ENCODE measurements at places on chromosomes 3 and 15. TPM values are rescaled to one million over a fixed set of nuclear protein-coding genes. Genes with fewer than 3 reads are reported as not detected.

DNA sequence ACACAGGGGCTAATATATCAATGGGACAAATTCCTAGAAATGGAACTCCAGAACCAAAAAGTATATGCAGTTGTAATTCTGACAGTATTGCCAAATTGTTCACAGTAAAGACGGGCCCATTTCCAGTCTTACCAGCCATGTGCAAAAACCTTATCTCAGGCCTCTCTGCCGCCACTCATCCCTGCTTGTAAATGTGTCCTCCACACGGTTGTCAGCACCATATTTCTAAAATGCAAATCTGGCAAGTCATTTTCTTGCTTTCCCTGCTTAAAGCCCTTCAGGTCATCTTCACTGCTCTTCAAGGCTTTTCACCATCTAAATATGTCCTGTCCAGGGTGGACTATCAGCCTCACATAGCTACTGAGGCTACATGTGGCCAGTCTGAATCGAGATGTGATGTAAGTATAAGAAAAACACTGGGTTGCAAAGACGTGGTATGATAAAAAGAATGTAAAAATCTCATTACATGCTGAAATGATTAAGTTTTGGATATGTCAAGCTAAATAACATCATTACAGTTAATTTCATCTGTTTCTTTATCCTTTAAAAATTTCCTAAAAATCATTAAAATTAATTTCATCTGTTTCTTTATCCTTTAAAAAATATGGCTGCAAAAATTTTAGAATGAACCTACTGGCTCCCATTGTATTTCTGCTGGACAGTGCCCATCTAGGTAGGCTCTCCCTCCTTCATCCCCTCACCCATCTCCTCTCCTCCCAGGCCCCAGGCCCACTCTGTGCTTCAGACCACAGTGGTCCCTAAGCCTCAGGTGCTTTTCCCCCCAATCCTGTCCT, 980 bp downstream of the PARP9 start:
- no peak for DNase-seq

- no peak for DNase-seq
Measured at GRCh38 chr3:76661527-76662250, 378.2 kb upstream of the ROBO2 start.

DPPA4 gene
- not detected for total RNA-seq

GRCh38 chr15:68471541-68471940, 39.6 kb upstream of the ITGA11 start:
- DNase-seq: no peak

All from lower leg skin (tissue), 4 donors.